SW480 (cell line): ENCODE measurements at places on chromosomes 12 and 14.

DNA sequence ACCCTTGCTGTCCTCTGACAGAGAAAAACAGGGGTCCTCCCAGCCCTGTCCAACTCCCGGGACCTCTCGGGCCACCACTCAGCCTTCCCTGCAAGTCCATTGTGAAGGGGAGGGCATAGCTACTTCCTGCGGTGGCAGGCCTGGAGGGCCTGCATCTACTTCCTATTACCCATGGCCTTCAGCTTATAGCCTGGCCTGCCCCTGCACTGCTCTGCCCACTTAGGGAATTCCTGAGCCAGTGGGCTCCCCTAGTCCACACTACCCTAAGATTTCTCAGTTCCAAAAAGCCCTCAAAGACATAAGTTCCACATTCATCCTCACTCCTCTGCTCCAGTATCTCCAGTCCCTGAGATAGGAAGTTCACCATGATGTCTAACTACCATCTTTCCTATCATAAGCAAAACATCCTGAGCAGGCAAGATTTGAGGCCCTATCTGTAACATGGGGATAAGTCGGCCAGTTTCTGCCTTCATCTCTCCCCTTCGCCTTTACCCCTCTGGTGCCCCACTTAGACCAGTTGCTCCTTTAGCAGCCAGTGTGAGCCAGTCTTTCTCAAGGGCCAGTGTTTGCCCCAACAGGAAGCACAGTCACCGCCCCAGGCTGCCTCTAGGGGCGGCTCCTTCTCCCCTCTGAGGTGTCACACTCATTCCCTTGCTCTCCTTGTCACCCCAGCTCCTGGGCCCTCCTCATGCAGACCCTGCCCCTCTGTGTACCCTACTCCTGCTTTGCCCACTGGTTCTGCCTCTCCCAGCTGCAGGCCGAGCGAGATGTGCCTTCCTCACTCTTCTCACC, 10.9 kb downstream of the HDAC7 start:
- no peak for DNase-seq

- no peak for DNase-seq
These were observed 12.5 kb downstream of the ISM2 start for GRCh38 chr14:77485901-77486678.

DNA sequence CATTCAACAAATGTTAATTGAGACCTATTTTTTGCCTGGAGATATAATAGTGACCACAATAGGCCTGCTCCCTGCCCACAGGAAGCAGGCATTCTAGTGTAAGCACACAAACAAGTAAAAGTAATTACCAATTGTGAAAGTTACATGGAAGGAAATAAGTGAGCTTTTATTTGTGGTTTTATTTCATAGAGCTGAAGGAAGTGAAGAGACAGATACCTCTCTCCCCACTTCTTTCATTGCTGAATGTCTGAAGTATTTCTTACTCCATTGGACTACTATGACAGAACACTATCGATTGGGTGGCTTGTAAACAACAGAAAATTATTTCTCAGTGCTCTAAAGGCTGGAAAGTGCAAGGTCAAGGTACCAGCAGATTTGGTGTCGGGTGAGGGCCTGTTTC, 183.5 kb downstream of the PRKCH start:
- no peak for DNase-seq

GRCh38 chr14:75879031-75879430, 102.8 kb downstream of the TGFB3 start:
- DNase-seq: no peak

- no peak for DNase-seq
These were observed 98.3 kb downstream of the SPTSSA start for GRCh38 chr14:34363733-34364134.

DNA sequence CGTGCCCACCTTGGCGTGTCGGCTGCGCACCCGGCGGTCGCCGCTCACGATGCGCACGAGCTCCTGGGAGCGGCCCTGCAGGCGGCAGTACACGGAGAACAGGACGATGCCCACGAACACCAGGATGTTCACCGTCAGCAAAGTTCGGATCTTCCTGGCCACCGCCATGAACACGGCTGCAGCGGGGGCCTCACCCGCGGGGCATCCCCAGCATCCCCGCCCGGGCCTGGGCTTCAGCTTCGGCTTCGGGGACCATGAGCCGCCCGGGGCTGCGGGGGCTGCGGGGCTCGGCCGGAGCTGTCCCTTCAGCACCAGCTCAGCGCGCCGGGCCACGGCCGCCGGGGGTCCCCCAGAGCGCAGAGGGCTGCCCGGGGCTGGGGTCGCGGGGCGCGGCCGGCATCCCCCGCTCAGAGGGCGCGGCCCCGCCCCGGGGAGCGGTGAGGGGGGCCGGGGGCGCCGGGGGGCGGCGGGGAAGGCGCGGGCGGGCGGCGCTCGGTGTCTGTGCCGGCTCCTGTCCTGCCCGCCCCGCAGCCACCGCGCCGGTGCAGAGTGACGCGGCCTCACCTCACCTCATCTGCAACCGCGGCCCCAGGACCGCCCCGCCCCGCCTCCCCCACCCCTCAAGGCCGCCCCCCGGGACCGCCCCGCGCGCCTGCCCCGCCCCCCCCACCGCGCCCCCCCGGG, at the start of gene GALNT9:
GALNT9 (minus strand) TSS at position 554 of the 684 bp plus-strand sequence; CDS start at position 168, 386 bp downstream.
- no peak for DNase-seq

DNA sequence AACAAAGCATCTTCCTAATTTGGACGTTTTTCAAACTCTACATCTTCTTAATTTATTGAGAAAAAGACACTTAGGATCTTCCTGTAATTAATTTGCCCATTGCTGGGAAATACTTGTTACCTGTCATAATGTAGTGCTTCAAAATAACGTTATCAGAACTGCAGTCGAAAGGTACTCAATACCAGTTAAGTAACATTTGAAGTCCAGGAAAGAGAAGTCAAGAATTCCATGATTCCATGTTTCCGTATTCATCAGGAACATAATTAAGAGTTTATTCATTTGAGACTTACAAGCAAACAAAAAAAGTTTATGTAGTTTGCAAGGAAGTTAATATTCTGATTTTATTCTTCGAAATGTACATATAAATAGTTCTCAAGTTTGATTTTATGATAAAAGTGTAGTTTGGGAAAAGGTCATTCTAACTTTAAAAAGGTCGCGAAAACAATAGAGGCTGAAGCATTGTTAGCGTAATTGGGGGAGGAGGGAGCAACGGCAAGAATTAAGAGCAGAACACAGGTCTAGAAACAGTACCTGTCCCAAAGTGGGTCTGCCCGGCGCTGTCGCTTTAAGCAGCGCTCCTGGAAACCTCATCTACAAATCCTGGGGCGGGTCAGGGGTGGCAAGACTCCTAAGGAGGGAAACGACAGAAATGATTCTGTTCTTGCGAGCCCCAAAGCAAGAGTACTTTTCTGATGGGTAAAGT, 1.2 kb upstream of the KCNMB4 start:
- DNase-seq: peak; percentile 25

GRCh38 chr12:2794191-2794735, 507 bp upstream of the FKBP4 start:
- no peak for DNase-seq

- DNase-seq: no peak
These were observed 38.9 kb upstream of the IL22 start for GRCh38 chr12:68292151-68292943.

DNA sequence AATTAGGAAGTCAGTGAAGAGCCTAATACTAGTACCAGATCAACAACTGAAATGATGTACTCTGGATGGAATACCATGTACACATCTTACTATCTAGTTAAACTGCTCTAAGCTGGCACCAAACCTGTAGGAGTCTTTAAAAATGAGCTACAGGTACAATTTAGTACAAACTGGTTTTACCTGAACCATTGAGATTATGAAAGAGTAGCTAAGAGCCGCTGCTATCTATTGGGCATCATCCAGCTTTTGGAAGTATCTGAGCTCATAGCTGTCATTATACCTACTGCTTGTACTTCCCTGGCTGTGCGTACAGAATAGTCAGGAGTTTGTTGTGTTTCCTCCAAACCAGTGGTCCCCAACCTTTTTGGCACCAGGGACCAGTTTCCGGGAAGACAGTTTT, 12.4 kb downstream of the TBC1D30 start:
- no peak for DNase-seq

DNA sequence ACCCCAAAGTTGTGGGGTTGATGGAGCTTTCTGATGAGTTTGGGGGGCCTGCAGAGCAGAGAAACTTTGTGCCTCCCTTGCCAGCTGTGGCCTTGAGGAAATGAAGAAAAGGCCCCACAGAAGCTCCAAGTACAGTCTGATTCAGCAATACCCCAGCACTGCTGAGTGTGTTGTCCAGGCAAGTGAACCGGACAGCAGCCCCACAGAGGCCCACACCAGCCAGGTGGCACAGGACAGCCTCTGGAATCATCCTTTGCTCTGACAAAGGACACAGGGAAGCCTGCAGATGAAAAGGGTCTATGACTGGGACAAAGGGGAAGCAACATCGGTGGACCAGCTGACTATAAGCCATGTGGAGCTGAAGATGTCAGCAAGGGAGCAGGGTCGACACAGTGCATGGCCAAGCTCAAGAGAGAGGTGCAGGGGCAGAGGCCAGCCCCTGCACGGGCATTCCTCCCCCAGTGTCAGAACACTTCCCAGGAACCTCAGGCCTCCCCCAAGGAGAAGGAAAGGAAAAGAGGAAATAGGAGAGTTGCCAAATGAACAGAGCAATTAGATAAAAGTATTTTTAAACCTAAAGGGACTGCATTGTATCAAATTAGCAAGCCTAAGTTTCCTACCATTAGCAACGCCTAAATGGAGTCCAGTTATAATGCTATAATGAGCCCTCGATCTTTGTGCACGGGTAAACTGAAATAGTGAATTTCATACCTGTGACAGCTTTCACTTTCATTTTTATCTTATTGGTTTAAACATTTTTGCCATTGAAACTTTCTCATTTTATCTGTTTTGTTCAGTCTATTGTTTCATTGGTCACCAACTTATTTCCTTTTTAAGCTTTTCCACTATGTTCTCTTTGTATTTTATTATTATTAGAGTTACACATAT, 46.3 kb upstream of the PTGDR start:
- no peak for DNase-seq

DNA sequence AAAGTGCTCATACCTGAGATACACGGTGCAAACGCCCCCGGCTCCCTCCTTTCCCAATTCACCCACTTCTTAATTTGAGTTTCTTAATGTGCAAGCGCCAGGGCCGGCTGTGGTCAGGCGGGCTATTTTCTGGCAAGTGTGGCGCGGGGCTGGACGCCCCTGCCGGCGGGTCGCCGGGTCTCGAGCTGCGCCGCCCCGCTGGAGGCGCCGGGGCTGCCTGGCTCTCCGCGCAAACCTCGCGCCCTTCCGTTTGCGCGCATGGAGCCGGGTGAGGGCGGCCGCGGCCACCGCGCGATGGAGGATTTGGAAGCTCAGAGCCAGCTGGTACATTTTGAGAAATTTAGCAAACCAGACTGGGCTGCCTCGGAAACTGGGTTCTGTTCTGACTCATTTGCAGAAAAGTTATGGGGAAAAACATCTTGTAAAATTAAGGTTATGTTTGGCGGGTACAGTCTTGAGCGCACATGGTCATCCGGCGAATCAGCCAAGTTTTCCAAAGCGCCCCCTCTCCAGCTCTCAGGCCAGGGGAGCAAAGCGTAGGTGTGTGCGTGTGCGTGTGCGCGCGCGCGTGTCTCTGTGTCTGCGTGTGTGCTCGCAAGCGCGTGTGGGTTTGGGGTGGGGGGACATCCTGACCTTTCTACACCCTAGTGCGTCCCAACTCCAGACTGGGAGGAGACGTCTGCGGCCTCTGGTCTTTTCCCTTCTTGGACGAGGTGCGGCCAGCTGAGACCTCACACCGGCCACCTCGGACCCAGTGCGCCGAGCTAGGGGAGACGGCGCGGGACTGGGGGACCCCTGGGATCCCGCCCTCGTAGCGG, 6.5 kb upstream of the OTX2 start:
- no peak for DNase-seq

DNA sequence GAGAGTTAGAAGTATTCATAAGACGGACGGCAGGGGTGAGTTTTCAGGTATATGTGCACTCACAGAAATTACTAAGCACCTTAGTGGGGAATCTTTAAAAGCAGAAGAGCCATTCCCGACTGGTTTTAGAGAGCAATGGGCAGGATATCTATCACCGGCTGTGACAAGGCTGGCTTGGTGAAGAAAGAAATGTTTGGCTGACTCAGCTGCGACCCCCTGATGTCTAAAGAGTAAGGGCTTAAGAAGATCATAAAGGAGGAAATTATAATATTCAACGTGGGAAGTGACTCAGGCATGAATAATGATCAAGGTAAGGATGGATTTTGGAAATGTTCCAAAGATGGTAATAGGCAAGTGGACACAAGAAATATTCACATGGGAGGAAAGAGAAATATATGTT, 407.6 kb downstream of the TMEM132D start:
- no peak for DNase-seq

DNA sequence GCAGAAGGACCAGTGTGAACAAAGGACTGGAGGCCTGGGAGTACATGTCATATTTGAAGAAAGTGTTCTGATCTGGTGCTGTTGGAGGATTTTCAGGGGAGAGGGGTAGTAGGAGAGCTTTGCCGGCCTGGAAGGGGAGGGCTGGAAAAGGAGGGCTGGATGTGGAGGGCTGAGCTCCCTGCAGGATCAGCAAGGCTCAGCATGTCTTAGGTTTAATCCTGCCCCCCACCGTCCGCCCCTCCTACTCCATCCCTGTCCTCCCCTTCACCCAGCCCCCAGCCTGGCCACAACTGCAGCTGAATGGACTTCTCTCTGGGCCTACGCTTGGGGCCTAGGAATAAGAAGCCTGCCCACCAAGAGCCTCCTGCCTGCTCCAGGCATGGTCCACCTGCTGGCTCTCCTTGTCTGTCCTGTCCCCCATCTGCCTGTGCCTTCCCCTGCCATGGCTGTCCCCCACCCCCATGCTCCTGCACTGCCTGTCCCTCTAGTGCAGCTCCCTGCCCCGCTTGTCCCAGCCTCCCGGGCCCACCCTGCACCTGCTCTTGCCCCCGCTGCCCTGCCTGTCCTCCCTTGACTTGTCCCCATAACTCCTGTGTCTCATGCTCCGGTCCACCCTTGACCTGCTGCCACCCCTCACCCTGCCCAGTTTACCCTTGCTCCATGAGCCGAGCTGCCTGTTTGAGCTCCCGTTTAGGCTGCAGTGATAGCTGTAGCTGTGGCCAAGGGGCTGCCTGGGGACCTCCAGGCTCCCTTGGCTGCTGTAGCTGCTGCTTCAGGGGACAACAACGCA, 9.8 kb upstream of the RARG start:
- no peak for DNase-seq
